Memory B cell (primary cell): ENCODE measurements at places on chromosomes 4 and X.

- no peak for DNase-seq
Observed at GRCh38 chrX:122134291-122134690, 1049.8 kb upstream of the GRIA3 start.

DNA sequence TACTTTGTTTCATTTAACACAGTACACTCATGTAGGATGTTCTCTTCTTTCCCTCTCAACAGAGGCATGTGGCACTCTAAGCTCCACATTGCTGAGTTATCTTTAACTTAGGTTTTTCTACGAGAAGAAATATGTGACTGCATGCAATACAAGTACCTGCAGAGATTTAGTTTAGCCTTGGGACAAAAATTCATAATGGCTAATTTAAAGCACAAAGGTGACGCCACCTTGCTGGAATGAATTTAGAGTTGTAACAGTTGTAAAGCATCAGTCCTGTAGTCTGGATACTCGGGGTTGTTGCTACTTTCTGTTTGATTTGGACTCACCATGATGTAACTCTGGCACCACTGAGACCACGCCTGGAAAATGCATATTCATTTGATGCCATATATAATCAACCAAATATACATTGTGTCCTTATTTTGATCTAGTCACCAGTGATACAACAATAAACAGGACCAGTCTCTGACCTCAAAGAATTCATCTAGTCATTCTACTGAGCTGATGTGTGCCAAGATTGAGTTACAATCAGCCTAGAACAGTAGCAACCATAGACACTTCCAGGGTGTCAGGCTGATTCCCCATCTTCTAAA lies 451.0 kb upstream of the ZFP42 start:
- no peak for DNase-seq

DNA sequence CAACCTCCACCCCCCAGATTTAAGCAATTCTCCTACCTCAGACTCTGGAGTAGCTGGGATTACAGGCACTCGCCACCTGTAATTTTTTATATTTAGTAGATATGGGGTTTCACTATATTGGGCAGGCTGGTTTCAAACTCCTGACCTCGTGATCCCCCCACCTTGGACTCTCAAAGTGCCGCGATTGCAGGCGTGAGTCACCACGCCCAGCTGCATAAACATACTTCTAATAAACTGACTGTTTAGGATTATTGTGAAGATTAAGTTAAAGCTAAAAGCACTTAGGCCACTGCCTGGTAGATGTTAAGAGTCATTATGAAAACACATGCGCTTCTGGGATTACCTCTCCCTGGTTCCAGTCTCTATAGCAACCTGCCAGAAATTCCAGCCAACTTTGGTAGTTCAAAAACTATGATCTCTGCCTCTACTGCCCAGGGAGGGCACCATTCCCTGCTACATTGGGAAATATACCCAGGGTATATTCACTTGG lies 30.2 kb upstream of the GRIA3 start:
- no peak for DNase-seq

DNA sequence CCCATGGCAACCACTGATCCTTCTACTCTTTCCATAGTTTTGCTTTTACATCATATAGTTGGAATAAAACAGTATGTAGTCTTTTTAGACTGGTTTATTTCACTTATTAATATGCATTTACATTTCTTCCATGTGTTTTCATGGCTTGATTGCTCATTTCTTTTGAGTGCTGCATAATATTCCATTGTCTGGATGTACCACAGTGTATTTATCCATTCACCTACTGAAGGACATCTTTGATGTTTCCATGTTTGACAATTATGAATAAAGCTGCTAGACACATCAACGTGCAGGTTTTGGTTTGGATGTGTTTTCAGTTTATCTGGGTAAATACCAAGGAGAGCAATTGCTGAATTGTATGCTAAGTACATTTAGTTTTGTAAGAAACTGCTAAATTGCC lies 13.7 kb upstream of the GPRASP1 start:
- no peak for DNase-seq

GRCh38 chr4:73865431-73866096 lies 3.6 kb upstream of the CXCL1 start:
- no peak for DNase-seq

DNA sequence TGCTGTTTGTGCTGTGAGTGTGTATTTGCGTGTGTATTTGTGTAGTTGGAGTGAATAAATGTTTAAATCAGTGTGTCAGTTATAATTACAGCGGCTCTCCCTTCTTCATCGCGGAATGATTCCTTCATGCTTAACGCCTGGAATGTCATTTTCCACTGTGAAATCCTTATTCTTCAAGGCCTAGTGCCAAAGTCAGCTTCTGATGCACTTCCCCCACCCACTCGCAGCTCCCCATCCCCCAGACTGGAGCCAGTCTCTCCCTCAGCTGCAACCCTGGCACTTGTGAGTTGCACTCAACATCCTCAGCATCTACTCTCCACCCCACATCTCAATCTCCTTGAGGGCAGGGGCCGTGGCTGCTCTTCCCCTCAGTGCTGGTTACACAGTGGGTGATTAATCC lies 583.0 kb downstream of the BCOR start:
- DNase-seq: no peak

DNA sequence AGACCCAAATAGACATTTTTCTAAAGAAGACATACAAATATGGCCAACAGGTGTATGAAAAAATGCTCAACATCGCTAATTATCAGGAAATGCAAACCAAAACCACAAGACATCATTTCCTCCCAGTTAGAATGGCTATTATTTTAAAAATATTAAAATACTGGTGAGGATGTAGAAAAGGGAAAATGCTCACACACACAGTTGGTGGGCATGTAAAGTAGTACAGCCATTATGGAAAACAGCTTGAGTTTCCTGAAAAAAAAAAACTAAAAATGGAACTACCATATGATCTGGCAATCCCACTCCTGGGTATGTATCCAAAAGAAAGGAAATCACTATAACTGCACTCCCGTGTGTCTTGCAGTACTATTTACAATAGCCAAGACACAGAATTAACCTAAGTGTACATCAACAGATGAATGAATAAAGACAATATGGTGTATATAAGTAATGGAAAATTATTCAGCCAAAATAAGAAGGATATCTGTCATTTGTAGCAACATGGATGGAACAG lies 128.9 kb upstream of the DKK2 start:
- no peak for DNase-seq
